Stimulated activated CD8-positive, alpha-beta memory T cell treated with anti-CD3 and anti-CD28 coated beads, Interleukin-15, amount 100 ng/mL, for 4 hours (primary cell): ENCODE measurements at places on chromosomes 16 and 17.

DNA sequence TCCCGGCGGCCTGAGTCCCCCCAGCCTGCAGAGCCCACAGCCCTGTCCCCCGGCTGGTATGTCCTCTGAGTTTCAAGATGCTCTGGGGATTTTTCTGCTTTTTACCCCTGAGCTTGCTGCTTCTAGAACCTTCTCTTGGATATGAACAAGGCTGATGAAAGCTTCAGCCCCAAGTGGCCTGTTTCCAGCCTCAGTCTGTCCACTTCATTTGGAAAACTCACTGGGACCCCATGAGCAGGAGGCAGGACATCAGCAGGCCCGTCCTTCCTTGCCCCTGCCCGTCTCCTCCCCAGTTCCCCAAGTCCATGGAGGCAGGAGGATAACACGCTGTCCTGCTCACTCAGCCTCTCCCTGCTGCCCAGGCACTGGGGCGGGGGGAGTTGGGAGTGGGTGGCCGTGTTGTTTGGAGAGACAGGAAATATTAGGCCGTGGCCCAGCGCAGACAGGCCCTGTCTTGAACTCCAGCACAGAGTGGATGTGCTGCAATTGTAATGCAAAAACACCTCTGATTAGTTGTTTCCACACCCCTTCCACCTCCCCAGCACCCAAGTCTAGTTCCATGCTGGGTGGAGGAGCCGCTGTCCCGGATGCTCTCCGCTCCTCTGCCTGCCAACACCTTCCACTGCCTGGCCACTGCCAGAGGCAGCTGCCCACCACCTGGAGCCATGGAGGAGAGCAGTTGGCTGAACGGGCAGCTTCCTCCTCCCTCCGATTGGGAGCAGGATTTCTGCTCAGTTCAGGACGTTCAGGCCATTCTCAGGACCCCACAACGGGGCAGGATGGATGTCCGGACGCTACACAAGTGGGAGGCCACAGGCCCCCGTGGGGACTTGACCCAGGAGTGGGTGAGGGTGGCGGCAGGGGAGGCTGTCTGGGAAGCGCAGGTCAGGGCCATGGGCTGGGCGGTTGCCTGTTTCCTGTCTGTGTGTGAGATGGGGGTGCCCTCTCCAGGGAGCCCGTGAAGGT lies 216.9 kb upstream of the GSE1 start:
- no peak for DNase-seq

GRCh38 chr16:23642246-23642774 lies 1.0 kb downstream of the DCTN5 start:
- DNase-seq, result no peak

DNA sequence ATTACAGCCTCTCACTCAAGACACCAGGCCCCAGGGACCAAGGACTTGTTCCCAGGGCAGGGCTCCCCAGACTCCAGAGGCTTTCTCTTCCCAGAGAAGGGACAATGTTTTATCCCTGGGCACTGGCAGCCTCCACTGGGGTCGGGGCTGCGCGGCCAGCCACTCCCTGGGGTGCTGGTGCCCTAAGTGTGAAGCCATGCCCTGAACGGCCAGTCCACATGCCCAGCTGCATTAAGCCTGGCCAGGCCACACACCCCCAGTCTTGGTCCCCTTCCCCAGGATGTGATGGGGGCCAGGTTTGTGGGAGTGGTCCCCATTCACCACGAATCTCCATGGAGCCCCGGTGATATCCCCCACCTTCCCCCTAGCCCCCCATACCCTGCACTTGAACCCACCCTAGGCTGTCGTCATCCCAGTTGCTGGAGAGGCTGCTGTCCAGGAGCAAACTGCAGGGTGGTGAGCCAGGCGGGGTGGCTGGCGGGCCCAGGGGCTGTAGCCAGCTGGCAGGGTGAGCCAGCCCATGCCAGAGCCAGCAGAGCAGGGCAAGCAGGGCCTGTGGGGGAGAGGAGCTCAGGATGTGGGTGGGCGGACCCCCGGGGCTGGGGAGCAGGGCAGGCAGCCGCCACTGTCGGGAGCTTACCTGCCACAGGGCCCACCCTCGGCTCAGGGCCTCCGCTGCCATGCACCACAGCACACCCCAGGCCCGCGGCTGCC lies 4.6 kb downstream of the PAQR4 start:
- DNase-seq, result no peak

DNA sequence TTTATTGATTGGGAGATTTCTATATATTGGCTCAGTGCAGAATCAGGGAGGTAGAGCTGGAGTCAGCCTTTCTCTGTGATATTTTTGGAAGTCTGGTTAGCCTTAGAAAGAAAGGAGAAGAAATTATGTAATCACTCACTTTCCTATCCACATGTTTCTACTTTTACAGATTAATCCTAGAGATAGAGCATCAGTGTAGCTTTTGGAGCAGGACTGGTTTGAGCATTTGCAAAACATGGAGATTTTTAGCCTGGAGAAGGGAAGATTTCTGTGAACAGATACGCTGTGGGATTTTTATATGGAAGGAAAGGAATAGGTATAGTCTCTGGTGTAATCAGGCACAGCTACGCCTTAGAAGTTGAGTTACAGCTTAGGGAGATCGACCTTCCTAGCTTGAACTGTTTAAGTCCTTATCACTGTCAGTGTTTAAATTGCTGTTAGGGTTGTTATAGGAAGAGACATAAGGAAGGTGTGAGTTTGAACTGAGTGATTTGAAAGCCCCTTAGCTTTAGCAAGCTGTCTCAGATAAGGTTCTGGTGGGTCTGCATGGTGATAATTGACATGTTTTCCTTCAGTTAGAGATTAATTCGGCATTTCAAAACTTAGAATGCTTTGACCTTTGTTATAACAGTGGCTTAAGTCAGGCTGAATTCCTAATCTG lies 20.5 kb downstream of the METTL9 start:
- DNase-seq, result no peak

GRCh38 chr16:53968454-53968853 lies 264.5 kb downstream of the FTO start:
- no peak for DNase-seq

GRCh38 chr17:6681176-6681575 lies 29.6 kb downstream of the C17orf100 start:
- DNase-seq, result no peak

DNA sequence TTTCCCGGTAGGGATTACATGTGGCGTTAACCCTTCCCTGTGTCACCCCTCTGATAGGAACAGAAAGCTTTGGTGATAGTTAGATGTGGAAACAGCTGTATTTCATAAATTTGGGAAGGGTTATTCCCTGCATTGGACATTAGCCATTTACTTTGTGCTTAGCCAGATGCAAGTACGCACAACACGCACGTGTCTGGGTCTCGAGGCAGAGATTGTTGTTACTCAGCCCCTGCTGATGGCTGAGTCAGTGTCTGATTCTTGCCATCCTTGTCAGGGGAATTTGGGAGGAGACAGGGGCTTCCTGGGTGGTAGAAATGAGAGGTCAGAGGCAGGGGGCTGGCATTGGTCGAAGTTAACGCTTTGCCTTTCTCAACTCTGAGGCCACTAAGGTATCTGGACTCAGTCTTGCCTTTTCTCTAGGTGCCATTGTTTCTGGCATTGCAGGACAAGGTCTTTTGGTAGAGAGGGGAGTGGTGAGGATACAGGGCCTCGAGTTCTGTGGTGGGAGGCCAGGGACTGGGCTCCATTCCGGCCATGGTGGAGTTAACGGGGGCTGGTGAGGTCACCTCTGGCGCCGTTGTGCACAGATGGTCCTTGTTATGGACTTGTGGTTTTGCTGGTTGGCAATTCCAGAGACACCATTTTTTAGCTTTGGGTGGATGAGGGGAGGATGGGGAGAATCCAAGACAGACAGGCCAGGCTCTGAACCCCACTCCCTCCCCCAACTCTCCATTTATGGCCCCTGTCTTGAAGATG lies 8.2 kb downstream of the MMP2 start:
- DNase-seq, result no peak

- DNase-seq, result no peak
Observed at GRCh38 chr17:78802008-78802407, 19.9 kb upstream of the CYTH1 start.

DNA sequence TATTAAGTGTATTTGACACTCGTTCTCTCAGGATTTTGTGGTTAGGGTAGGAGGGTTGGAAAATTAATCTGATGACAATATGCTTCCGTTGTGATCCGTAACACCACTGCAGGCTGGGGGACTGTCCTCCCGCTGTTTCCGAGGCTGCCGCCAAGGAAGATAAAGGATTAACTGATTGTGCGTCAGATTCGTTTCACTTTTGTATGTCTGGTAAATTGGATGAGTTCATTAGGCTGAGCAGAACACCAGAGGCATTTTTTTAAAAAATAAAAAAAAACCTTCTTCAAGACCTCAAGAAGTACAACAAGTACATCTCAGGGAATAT lies 486.7 kb upstream of the SALL1 start:
- DNase-seq, result no peak
